ENCODE measurements at places on chromosomes 2 and 18.

- DNase-seq = no peak
These were observed 75.7 kb downstream of the MYO1B start for GRCh38 chr2:191320881-191321280.

- no peak for DNase-seq
These were observed 6.8 kb downstream of the NPHP1 start for GRCh38 chr2:110198016-110198415.

DNA sequence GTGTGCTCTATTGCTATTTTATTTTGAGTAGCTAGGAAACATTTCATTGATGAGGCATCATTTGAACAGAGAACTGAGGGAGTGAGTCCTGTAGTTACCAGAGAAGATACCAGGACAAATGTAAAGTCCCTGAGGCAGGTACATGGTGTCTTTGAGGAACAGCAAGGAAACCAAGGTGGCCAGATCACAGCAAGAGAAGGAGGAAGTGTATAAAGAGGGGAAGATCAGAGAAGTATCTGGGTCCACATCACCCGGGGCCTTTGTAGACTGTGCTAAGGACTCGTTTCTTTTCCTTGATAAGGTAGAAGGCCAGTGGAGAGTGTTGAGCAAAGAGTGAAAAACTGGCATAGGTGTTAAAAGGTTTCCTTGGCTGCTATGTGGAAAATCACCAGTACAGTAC is 34.8 kb upstream of the PLB1 start:
- no peak for DNase-seq

GRCh38 chr2:74878551-74878950 is 44.6 kb downstream of the HK2 start:
- DNase-seq = no peak

DNA sequence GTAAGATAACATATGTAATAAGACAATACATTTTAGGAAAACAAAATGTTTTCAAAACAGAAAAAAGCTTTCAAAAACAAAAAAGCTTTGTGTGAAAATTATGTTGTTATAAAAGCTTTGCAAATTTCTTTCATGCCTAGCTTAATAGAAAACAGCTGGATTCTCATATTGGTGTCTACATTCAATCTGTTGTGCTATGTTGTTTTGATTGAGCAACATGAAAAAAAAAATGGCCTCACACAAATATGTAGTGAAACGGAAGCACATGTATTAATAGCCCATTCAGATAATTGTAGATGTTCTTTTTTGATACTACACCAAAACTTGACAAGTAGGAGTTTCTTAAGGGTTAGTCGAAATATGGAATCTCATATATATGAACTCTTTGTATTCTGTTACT is 197.5 kb downstream of the ZEB2 start:
- peak; percentile 27 for DNase-seq

GRCh38 chr2:1862608-1863280 is 118.4 kb upstream of the PXDN start:
- no peak for DNase-seq

GRCh38 chr18:35174745-35175144 is 66.1 kb upstream of the ZNF397 start:
- no peak for DNase-seq

GRCh38 chr2:77228391-77228790 is 293.8 kb downstream of the LRRTM4 start:
- peak; percentile 14 for DNase-seq

DNA sequence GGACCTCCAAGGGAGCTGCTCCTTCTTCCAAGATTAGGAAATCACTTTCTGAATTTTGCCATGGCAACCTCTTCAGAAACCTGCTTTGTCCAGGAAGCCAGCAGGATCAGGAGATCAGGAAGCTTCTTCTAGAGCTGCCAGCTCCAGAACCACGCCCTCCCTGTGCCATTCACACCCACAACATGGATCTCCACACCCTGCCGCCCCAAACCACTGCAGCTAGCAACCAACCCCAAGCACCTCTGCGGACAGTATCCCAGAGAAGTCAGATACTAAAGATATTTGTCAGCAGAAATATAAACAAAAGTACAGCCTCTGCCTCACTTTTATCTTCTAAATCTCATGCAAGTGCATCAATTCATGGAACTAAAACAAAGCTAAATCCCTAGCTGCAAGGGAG is 106.4 kb downstream of the VIT start:
- DNase-seq = no peak

DNA sequence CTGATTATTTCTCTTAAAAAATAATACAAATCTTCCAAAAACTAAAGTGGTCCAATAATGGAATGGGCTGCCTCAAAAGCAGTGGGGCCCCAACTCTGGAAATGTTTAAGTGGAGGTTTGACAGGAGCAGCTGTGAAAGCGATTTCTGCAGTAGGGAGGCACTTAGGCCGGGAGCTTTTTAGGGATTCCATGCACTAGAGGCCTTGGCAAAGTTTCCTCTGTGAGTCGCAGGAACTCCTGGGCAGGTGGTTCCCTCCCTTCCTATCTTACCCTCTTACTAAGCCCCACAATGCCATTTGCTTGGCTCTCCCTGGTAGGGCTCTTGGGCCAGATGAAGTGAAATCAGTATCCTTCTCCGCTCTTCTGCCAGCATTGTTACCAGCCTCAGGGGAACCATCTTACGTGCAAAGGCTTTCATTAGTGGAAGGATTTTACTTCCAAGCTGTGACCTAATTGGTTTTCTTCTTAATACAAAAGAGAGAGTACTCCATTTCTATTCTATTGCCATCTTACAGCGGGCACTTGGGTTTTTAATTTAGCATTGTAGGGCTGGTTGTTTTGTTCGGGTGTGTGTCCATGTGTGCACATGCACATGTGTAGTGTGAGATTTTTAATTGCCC is 34.3 kb upstream of the C18orf32 start:
- no peak for DNase-seq

DNA sequence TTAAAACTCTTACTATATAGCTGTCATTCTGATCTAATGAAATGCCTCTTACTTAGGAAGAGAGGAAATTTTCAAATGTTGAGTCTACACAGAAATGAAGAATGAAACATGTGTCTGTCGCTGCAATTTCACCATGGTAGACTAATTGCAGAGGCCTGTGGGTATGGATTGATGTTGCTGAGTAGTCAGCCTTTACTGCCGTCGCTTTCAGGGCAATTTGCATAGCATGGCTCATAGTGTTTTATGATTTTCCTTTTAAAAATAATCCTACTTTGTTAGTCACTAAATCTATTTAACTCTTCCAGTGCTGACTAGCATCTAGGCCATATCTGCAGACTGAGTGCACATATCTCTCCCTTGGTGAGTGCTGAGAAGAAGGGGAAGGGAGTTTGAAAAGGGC is 819.2 kb downstream of the SATB2 start:
- DNase-seq = no peak

DNA sequence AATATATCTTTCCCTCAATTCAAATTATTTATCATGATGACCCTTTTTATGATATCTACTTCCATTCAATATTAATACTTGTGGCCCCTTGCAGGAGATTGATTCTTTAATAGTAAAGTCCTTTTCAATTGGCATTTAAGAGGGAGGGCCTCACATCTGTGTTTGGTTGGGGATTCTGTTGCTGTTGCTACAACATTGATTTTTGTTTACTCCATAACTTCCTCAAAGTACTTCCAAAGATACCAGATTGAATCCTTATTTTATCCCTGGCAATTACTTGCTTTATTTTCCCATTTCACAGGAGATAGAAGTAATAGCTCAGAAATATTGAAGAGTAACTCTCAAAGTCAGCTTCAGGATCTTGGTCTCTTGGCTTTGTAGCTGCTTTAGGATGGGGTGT is 32.8 kb downstream of the MEIS1 start:
- no peak for DNase-seq

GRCh38 chr18:61893309-61893970 is 633 bp upstream of the RNF152 start:
- peak; percentile 56 for DNase-seq

DNA sequence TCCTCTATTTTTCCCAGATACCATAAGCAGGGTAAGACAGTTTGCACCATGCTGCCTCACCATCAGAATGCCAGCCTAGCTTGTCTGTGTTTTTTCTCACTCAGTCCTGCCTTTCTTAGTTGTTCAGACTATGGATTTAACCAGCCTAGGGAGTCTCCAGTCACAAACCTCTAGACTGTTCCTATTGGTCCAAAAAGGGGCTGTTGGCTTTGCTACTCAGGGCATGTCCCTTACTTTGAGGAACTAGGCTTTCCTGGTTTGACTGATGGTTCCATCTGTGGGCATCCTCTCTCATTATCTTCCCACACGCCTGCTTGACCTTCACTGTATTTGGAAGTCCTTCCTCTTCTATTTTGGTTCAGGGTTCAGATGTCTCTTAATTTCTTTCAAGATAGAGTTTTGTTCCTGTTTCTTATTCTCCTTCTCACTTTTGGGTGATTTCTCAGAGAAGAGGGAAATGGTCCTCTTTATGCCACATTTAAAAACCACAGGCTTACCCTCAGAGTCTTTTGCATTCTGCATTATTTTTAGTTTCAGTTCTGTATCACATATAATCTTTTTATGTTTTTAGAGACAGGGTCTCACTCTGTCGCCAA is 31.3 kb upstream of the TMEM131 start:
- no peak for DNase-seq

DNA sequence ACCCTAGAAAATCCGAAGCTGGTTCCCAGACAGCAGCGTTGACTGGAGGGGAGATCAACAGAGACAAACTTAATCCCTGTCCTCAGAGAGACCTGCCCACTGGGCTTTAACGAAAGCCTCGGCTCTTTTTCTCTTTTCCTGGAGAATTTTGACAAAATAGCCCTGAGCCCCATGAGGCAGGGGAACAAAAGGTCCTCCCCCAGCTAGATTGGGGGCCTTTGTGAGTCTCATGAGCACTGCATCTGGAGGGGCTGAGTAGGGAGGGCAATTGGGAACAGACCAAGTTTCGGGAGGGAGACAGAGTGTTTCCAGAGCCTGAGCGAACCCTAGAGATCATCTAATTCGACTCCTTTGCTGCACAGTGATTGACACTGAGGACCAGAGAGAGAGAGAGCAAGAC is 123.9 kb upstream of the HAAO start:
- DNase-seq = no peak

DNA sequence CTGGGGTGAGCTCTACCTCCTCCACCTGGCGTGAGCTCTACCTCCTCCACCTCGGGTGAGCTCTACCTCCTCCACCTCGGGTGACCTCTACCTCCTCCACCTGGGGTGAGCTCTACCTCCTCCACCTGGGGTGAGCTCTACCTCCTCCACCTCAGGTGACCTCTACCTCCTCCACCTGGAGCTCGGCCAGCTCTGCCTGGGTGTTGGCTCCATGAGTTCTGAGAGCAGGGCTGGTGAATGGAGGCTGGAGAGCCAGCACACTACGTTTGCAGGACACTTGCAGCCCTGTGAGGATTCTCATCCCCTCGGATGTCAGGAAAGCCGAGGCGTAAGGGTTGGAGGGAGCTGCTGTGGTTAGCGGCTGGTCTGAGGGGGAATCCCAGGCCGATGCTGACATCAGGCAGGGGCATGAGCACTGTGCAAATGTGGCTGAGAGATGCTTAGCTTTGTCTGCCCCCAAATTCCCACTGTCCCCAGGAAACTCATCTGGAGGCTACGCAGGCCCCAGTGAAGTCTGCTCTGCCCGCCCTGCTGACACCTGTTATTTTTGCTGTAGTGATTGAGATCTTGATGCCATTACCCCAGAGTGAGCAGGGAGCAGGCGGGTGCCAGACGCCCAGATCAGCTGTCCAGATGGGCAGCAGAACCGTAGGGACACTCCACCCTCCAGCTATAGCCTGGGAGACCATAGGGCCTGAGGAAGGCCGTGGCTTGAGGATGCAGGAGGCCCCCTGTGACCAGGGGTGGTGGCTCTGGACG is 3.3 kb downstream of the CROCC2 start:
- no peak for DNase-seq

DNA sequence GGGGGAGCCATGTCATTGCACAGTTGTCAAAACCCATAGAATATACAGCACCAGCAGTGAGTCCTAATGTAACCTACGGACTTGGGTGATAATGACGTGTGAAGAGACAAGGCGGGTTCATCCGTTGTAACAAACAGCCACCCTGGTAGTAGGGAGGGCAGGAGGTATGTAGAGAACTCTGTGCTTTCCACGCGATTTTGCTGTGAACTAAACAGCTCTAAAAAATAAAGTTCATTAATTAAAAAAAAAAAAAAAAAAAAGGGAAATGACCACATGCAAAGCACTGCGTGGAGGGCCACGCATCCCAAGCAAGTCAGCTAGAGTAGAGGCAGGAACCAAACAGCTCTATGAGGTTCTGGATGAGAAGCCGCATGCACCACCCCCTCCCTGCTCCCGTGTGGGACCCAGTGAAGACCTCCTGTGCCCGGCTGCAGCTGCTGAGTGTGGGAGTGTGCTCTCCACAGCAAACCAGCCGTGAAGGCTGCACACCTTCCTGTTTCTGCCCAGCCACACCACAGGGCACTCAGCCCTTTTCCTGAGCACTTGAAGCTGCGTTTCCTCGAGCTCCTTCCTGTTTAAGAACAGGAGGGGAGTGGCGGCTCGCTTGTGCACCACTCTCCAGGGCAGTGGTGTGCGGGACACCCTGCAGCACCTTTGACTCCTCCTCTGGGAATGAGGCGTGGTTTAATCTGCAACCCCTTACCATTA is 65.6 kb downstream of the ODC1 start:
- DNase-seq = no peak

GRCh38 chr2:137928547-137929518 is 35.4 kb upstream of the HNMT start:
- DNase-seq = peak; percentile 80

DNA sequence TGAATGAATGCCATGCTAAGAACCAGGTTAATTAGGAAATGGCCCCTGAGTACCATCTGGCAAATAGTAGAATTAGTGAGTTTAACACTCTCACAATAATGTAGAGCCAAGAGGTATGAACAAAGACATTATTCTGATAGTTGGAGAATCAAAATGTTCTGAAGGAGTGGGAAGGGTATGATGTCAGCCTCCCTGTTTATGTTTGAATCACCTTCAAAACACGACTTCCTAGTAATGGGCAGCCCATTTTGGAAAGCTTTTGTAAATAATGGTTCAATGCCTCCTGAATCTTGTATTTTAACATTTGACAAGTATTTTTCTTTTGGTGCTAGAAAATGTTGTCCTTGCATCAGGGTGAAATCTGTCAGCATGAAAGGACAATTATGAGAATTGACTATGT is 108.3 kb downstream of the DSEL start:
- peak; percentile 57 for DNase-seq

DNA sequence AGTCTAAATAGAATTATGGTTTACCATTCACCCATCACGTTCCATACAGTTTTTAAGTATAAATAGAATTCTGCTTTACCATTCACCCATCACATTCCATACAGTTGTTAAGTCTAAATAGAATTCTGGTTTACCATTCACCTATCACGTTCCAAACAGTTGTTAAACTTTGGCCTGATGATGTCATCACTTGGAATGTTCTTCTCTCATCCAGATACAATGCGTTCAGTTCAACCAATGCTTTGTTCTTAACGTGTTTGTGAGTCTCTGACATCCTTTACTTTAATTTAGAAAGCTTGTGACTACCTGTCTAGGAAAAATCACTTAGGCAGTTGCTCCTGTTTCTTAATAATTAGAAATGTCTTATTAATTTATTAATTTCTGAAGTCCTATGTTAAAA is 236.3 kb upstream of the RASGRP3 start:
- DNase-seq = peak; percentile 88

DNA sequence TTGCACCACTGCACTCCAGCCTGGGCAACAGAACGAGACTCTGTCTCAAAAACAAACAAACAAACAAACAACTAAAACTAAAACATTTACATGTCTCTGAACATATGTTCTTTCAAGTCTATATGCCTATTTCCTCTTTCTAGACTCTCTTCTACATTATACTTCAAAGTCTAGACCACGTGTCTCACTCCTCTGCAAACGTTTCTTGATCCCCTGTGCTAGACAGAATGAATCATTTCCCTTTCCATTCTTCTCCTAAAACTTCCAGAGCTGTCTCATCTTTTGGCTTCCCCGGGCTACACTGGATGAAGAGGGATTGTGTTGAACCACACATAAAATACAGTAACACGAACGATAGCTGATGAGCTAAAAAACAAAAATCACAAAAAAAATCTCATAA is 67.1 kb downstream of the BAZ2B start:
- DNase-seq = peak; percentile 50
